ENCODE measurements at places on chromosomes 5 and 9. TPM values are rescaled to one million over a fixed set of nuclear protein-coding genes. Genes with fewer than 3 reads are reported as not detected.

Gene GABRA6
- total RNA-seq: not detected

Gene UAP1L1
- total RNA-seq: 22.0 TPM

Gene NPM1
- 2,333 TPM for total RNA-seq

Gene SELENOP
- total RNA-seq: 0.38 TPM

Gene LEAP2
- 2.7 TPM for total RNA-seq

DNA sequence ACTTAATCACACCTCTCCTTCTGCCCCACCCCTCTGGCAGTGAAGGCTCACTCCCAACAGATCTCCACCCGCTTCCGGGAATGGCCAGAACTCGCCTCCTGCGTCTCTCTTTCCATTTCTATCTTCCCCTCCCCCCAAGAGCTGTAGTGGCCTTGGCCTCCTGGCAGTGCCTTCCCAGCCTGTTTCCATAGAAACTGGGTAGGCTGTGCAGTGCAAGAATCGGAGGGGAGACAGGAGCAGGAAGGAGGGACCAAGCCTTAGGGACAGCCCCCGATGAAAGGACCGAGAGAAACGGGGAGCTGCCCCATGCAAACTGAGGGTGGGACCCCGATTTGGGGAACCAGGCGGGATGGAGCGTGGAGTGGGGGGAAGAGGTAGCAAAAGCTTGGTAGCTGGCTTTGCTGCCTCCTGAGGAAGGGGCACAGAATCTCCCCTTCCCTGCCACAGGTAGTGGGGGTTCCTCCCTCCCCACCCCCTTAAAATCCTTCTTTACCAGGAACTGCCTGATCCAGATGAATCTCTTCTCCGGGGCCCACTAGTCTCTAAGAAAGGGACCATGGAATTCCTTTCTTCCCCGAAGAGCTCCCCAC is 4.5 kb upstream of the PCDH1 start:
- no peak overlapping the region for H3K27ac ChIP-seq
- H3K27me3 ChIP-seq: peaks cover 58% of the 10 kb centered on the region
- DNase-seq: no peak

DNA sequence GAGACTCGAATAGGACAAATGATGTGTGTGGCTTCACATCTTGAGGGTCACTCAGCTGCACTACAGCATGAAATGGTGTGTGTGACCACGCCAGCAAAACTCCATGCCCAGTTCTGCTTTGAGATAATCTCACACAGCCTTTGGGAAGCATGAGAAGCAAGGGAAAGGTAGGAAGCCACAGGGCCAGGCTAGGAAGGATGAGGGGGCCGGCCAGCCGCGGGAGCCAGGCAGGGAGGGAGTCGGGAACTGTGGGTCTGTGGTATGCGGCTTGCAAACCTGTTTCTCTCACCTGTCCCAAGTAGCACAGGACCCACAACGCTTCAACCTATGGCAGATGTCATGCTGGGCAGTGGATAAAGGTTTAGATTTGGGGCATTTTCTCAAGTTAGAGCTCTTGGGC is 142.0 kb downstream of the HSPA4 start:
- H3K4me3 ChIP-seq: no peak overlapping the region
- H3K36me3 ChIP-seq: no peaks in the 10 kb centered on the region
- H3K4me1 ChIP-seq: no peaks in the 10 kb centered on the region
- DNase-seq: no peak

DNA sequence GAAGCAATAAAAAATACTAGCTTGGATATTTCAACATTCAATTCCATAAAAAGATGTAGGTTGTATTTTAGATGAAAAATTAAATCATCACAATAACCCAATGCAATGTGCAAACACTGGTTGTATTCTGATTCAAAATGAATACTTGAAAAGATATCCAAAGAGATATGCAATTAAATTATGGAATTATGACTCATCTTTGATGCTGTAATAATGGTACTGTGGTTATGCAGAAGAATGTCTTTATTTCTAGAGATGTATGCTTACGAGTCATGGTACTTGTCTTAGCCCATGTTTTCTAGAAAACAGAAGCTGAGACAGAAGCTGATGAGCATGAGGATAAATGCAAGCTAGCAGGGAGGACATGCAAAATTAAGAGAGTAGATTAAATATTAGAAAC is 1941.4 kb upstream of the NUDT12 start:
- no peak overlapping the region for H3K27ac ChIP-seq
- H3K36me3 ChIP-seq: no peaks in the 10 kb centered on the region
- no peaks in the 10 kb centered on the region for H3K27me3 ChIP-seq
- H3K4me3 ChIP-seq: no peak overlapping the region
- H3K4me1 ChIP-seq: no peaks in the 10 kb centered on the region

DNA sequence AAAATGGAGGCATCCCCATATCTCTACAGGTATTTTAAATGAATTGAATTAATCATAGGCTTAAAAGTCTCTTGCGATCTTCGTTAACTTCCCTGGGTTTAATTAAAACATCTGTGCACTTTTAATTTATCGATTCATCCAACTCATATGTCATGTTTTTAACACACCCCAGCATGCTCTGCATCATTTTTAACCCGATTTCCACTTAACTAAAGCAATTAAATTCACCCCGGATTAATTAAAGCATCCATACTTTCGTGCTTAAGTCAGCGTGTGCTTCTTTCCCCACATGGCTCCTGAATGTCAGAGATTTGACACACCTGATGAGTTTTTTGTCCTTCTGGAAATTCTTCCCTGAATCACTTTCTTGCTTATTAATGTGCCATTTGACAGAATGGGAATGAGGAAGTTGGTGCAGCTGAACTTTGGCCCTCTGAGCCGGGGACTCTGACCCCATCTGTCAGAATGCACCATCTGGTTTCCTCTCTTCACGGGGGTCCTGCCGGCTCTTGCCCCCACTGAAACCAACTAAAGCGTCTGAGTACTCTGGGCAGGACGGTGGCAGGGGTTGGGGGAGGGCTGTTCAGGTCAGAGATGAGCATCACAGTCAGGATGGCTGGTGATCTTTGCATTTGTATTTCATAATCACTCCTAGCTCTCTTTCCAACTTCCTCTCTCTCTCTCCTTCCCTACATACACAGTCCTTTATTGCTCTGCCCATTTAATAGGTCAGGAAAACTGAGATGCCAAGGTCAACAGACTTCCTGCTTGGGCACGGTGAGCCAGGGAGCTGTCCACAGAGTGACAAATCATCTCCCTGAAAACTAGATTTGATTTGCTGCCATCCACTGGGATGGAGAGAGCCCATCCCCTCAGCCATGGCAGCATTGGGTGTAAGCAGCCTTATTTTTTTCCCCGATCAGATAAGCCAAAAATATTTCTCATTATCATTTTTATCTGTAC is 180.3 kb upstream of the WWC1 start:
- peaks cover 14% of the 10 kb centered on the region for H3K27me3 ChIP-seq
- H3K36me3 ChIP-seq: no peaks in the 10 kb centered on the region
- no peaks in the 10 kb centered on the region for H3K4me1 ChIP-seq
- H3K4me3 ChIP-seq: no peak overlapping the region

DNA sequence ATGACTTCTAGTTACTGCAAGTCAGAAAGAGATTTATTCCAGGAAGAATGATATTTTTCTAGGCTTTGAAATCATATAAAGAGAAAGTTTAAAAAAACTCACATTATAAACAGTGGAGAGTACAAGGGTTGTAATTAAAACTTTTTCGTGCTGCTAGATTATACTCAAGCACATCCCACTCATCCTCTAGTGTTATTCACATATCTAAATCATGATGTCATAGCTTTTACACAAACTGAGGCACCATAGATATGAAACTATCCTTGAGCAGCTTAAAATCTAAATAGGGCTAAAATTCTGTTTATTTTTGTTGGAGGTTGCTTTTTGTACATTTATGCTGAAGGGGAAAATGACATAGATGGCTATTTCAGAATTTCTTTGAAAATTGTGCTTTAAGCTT is 30.0 kb downstream of the TENT2 start:
- no peaks in the 10 kb centered on the region for H3K27me3 ChIP-seq
- no peak overlapping the region for H3K4me3 ChIP-seq
- H3K36me3 ChIP-seq: peaks cover 24% of the 10 kb centered on the region
- H3K27ac ChIP-seq: no peak overlapping the region

- H3K4me3 ChIP-seq: peak overlapping the region; percentile 98
- peak overlapping the region; percentile 100 for H3K27ac ChIP-seq
- no peak for DNase-seq
- peaks cover 14% of the 10 kb centered on the region for H3K36me3 ChIP-seq
- no peaks in the 10 kb centered on the region for H3K27me3 ChIP-seq
Observed at GRCh38 chr5:163459462-163459818, 462 bp downstream of the NUDCD2 start.

DNA sequence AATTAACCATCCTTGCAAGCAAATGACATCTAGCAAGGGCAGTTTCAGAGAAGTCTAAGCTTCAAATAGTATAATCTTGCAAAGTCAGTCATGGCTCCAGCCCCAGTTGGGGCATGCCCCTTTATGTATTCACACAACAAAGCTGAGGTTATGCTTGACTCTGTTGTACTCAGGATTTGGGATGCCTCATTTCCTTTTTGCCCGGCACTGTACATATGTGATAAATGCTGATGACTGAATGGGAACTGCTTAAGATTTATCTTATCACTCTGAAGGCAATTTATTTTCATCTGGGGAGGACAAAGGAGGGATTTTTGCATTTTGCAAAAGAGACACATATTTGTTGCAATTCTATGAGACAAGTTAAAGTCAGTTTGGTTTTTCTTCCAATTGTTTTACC is 219.2 kb downstream of the TRPM3 start:
- H3K27ac ChIP-seq: no peak overlapping the region
- no peak overlapping the region for H3K4me3 ChIP-seq
- DNase-seq: no peak

- no peak overlapping the region for H3K4me3 ChIP-seq
- H3K27me3 ChIP-seq: peaks cover 14% of the 10 kb centered on the region
- H3K27ac ChIP-seq: no peak overlapping the region
- DNase-seq: no peak
Observed at GRCh38 chr9:87382900-87383299, 114.8 kb upstream of the DAPK1 start.

DNA sequence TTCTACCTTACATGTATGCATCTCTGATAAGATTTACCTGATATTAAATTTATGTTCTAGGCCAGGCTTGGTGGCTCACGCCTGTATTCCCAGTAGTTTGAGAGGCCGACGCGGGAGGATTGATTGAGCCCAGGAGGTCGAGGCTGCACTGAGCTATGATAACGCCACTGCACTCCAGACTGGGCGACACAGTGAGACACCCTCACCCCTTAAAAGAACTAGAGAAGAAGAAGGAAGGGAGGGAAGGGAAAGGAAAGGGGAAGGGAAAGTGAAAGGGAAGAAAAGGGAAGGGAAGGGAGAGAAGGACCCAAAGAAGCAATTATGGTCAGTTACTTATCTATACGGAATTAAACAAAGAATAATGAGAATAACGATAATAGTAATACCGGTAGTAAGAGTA is 1.2 kb upstream of the RFK start:
- peaks cover 20% of the 10 kb centered on the region for H3K4me1 ChIP-seq
- peak overlapping the region; percentile 99 for H3K4me3 ChIP-seq
- peaks cover 5% of the 10 kb centered on the region for H3K36me3 ChIP-seq
- DNase-seq: no peak
- H3K27ac ChIP-seq: peak overlapping the region; percentile 99

GRCh38 chr5:151156507-151157420 is 815 bp downstream of the ANXA6 start:
- H3K4me3 ChIP-seq: peak overlapping the region; percentile 100
- no peaks in the 10 kb centered on the region for H3K36me3 ChIP-seq
- no peaks in the 10 kb centered on the region for H3K27me3 ChIP-seq
- DNase-seq: no peak
- H3K27ac ChIP-seq: peak overlapping the region; percentile 92
- peaks cover 56% of the 10 kb centered on the region for H3K4me1 ChIP-seq

DNA sequence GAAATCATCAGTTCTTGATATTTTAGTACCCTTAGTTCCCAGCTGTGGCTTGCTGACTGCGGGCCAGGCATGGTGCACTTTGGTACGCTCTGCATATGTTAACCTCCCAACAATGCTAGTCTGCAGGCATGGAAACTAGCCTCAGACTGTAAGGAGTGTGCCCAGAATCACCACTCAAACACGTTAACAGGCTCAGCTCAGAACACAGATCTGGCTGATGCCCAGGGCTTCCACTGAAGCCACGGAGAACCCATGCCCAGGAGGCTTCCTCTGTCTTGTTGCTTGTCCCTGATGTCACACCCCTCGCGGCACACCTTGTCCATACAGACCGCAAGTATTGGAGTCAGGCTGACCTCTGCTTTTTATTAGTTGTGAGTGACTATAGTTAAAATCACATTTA is 187.2 kb upstream of the OTULINL start:
- no peak overlapping the region for H3K4me3 ChIP-seq
- H3K36me3 ChIP-seq: peaks cover 14% of the 10 kb centered on the region
- no peaks in the 10 kb centered on the region for H3K27me3 ChIP-seq

- H3K36me3 ChIP-seq: no peaks in the 10 kb centered on the region
- H3K27me3 ChIP-seq: no peaks in the 10 kb centered on the region
- no peak overlapping the region for H3K27ac ChIP-seq
- no peak for DNase-seq
Observed at GRCh38 chr9:124291801-124292396, 34.1 kb downstream of the NEK6 start.

- no peaks in the 10 kb centered on the region for H3K36me3 ChIP-seq
- H3K4me3 ChIP-seq: no peak overlapping the region
- H3K4me1 ChIP-seq: peaks cover 3% of the 10 kb centered on the region
- no peak overlapping the region for H3K27ac ChIP-seq
Observed at GRCh38 chr9:137497921-137498719, 39.0 kb upstream of the NSMF start.

DNA sequence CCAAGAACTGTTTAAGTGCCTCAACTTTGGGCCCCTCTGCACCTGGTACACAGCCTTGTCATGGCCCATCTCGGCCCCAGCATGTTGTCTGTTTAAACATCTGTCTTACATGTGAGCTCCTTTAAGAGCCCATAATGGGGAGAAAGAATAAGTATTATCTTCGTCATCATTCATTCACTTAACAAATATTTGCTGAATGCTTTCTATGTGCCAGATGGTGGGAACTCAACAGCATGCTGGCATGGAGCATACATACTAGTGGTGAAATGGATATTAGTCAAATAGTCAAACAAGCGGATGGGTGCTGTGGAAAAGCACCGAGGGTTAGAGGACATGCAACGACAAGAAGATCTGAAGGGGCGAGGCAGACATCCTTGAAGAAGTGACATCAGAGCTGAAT is 54.5 kb downstream of the GABBR2 start:
- no peak overlapping the region for H3K4me3 ChIP-seq
- no peaks in the 10 kb centered on the region for H3K36me3 ChIP-seq
- peaks cover 21% of the 10 kb centered on the region for H3K27me3 ChIP-seq
- no peak overlapping the region for H3K27ac ChIP-seq
- no peak for DNase-seq

DNA sequence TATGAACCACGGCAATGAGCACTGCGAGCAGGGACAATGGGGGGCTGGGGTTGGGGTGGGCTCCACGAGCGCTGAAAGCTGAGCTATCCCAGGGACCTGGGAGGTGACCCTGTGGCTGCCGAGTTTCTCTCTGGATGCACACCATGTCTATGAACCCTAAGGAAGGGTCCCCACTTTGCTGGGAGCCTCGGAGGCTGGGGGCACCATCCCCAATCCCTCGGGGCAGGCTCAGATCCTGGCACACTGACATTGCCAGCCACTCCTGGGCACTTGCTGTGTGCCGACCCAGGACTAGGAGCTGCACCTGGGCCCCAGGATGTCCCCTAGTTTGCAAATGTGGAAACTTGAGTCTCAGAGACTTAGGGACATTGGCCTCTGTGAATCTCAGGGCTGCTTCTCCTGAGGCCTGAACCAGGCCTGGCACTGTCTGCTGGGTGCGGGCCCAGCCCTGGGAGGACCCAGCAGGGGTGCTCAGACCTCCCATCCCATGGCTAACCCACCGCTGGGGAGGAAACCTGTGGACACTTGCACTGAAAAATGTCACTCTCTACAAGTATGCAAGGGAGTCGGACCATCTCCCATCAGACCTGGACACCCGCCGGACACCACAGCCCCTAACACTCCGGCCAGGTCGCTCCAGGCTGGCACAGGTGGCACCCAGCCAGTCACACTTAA is 13.0 kb upstream of the CAMSAP1 start:
- no peak overlapping the region for H3K4me3 ChIP-seq
- H3K27ac ChIP-seq: no peak overlapping the region
- H3K27me3 ChIP-seq: no peaks in the 10 kb centered on the region
- peaks cover 1% of the 10 kb centered on the region for H3K4me1 ChIP-seq
- no peak for DNase-seq
